ENCODE measurements at places on chromosomes 3 and 15.

GRCh38 chr3:142857056-142857455, 31.8 kb downstream of the PCOLCE2 start:
- DNase-seq, result no peak

DNA sequence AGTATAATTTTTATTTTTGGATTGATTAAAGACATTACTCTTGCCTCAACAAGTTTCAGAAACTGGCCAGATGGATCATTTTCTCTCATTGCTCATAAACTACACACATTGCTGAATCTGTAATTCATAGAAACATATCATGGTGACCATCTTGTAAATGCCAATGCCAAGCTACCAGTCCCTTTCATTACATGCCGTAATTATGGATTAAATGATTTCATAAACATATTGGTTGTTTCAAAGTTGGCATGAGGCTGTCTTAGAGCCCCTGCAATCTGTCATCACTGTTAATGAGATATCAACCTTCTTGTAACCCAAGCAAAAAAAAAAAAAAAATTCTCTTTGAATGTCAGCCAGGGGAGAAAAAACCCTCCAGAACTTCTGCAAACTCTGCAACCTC, 112.2 kb downstream of the DCLK3 start:
- DNase-seq, result no peak

DNA sequence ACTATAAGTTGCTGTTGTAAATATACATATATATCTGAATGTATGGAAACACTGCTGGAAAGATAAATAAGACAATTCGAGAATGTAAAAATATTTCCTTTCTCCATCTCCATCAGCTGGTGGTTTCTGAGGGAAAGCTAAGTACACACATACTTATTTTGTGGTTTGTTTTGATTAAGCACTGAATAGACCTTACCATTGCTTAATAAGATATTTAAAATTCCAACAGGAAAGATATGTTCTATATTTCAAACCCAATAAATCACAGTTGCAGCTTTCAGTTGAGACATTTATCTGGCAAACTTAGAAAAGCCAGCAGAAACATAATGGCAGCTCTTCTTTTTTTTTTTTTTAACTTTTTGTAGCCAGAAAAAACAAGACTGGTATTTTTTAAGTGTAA, 160.4 kb downstream of the VGLL3 start:
- no peak for DNase-seq

GRCh38 chr15:33095641-33096040, 98.9 kb downstream of the FMN1 start:
- no peak for DNase-seq

GRCh38 chr15:63211549-63211948, 22.1 kb downstream of the RAB8B start:
- no peak for DNase-seq

DNA sequence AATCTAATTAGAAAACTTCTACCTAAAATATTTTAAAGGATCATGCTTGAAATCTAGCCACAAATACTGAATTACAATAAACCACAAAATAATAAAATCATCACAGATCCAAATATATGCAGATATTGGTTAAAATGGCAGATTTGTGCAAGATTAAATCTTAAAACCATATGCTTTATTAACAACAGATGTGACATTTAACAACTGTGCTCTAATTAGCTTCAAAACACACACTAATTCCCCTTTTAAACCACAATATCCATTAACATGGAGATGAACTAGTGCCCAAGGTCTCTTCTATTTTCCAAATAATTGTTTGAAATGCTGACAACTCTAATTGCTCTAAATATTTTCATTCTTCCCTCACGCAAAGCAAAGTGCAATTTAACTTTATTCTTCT, 1530.3 kb downstream of the SI start:
- no peak for DNase-seq

DNA sequence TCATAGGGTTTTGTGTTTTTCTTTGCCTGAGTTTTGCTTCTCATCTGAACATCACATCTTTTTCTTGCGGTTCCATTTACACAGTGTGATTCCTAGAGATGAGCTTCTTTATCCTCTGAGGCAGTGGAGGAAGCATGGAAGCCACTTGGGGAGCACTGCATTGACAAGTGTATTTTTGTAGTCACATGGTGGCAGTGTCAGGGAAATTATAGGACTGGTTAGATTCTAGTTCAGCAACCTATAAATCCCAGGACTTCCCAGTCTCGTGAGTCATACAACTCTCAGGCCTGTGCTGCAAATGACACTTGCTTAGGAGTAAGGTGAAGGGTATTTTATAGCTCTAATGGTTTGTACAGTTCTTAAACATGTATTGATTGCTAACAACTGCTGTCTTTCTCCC, 58.4 kb downstream of the RBM6 start:
- no peak for DNase-seq

DNA sequence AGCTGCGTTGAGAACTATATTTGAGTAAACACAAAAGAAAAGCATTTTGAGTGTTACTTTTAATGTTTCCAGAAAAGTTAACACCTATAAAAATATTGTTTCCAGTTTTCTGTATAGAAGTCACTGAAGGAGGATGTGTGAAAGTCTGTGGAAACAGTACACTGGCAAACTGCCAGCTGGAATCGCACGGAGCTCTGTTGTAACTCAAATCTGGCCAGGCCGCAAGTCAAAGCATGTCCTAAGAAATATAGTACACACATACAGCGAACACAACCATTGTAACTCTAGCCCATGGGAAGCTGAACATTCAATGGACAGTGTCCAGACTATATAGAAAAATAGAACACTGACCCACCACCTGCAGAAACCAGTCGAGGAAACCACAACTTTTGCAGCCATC, 657.2 kb downstream of the FHIT start:
- no peak for DNase-seq
